ENCODE measurements at places on chromosomes 1 and 21. TPM values are rescaled to one million over a fixed set of nuclear protein-coding genes. Genes with fewer than 3 reads are reported as not detected.

DNA sequence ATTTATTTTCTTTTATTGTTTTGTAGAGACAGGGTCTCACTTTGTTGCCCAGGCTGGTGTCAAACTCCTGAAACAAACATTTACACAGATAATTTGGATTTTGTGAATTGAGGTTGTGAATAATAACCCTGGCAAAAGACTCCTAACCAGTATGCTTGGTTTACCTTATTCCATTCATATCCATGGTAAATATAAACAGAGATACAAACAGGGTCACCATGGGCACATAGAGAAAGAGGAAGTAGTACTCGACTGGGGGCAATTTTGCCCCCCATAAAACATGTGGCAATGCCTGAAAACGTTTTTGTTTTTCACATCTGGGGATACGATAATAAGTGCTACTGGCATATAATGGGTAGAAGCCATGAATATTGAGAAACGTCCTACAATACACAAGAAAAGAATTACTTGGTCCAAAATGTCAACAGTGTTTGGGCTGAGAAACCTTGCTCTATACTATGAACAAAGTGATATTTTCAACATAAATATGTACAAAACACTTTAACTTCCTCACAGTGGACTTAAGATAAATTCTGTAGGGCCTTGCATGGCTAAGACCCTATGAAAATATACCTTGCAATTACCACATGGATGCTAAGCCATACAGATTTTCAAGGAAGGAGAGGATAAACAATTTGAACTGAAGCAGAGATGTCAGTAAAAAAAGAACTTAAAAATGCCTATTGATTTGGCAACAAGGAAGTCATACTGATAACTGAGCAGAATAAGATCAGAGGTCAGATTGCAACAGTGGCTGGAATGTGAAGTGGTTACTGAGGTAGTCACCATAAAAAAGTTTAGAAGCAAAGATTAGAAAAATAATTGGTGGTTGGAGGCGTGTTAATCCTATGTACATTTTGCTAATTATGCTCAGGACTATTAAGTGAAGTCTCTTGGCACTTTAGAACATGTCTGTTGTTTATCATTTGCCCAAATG lies 27.4 kb upstream of the ASPM start:
- peaks cover 57% of the 10 kb centered on the region for H3K36me3 ChIP-seq
- no peaks in the 10 kb centered on the region for H3K27me3 ChIP-seq
- H3K4me1 ChIP-seq, result no peaks in the 10 kb centered on the region
- no peak overlapping the region for H3K27ac ChIP-seq

- no peaks in the 10 kb centered on the region for H3K27me3 ChIP-seq
- no peak for DNase-seq
- H3K27ac ChIP-seq, result no peak overlapping the region
- no peak overlapping the region for H3K4me3 ChIP-seq
- H3K4me1 ChIP-seq, result peaks cover 17% of the 10 kb centered on the region
- H3K36me3 ChIP-seq, result no peaks in the 10 kb centered on the region
Observed at GRCh38 chr1:8667869-8668594, 149.4 kb downstream of the RERE start.

GRCh38 chr1:154431586-154432373 lies 26.6 kb downstream of the IL6R start:
- peak; percentile 38 for DNase-seq
- no peak overlapping the region for H3K27ac ChIP-seq
- no peak overlapping the region for H3K4me3 ChIP-seq
- no peaks in the 10 kb centered on the region for H3K27me3 ChIP-seq
- H3K36me3 ChIP-seq, result no peaks in the 10 kb centered on the region

- H3K27ac ChIP-seq, result peak overlapping the region; percentile 35
- no peaks in the 10 kb centered on the region for H3K27me3 ChIP-seq
Observed at GRCh38 chr1:198713081-198713480, 74.2 kb downstream of the PTPRC start.

GRCh38 chr1:111475701-111476100 lies 1.9 kb downstream of the C1orf162 start:
- peaks cover 29% of the 10 kb centered on the region for H3K4me1 ChIP-seq
- no peaks in the 10 kb centered on the region for H3K27me3 ChIP-seq
- no peak for DNase-seq

- H3K4me3 ChIP-seq, result no peak overlapping the region
- peaks cover 70% of the 10 kb centered on the region for H3K36me3 ChIP-seq
- H3K27me3 ChIP-seq, result no peaks in the 10 kb centered on the region
- H3K4me1 ChIP-seq, result no peaks in the 10 kb centered on the region
- DNase-seq, result no peak
Observed at GRCh38 chr1:154170547-154171222, 15.8 kb upstream of the NUP210L start.

EPHB2 gene
- total RNA-seq, result 0.45 TPM

- DNase-seq, result no peak
- H3K36me3 ChIP-seq, result no peaks in the 10 kb centered on the region
Observed at GRCh38 chr1:96643519-96643918, 78.1 kb upstream of the PTBP2 start.

DNA sequence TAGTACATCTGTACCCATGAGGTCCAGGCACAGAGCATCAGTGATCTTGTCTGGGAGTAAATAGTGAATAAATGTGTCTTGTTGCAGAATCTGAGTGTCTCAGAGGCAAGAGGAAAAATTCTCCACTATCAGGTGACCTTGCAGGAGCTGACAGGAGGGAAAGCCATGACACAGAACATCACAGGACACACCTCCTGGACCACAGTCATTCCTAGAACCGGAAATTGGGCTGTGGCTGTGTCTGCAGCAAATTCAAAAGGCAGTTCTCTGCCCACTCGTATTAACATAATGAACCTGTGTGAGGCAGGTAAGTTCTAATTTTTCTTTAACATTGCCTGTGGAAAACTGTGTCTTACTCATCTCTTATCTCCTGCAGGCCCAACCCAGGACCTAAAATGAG lies 43.1 kb downstream of the IL12RB2 start:
- no peak for DNase-seq
- H3K36me3 ChIP-seq, result peaks cover 8% of the 10 kb centered on the region
- H3K27me3 ChIP-seq, result no peaks in the 10 kb centered on the region

DNA sequence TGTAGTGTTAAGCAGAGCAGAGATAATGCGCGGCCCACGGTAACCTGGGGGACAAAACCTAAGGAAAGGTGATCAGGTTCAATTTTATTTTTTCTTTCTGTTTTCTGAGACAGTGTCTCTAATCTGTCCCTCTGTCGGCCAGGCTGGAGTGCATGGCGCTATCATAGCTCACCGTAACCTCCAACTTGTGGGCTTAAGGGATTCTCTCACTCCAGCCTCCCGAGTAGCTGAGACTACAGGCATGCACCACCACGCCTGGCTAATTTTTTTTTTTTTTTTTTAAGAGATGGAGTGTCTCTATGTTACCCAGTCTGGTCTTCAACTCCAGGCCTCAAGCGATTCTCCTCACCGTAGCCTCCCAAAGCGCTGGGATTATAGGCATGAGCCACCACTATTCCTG lies 724 bp upstream of the ANKRD35 start:
- DNase-seq, result no peak
- no peaks in the 10 kb centered on the region for H3K27me3 ChIP-seq
- peak overlapping the region; percentile 76 for H3K4me3 ChIP-seq
- H3K4me1 ChIP-seq, result peaks cover 16% of the 10 kb centered on the region
- no peaks in the 10 kb centered on the region for H3K36me3 ChIP-seq
- no peak overlapping the region for H3K27ac ChIP-seq
